ENCODE measurements at places on chromosomes 1 and 21. TPM values are rescaled to one million over a fixed set of nuclear protein-coding genes. Genes with fewer than 3 reads are reported as not detected.

- DNase-seq, result peak; percentile 32
These were observed 75.8 kb downstream of the FHAD1 start for GRCh38 chr1:15322648-15323350.

GRCh38 chr1:201215531-201216357 lies 25.1 kb downstream of the IGFN1 start:
- peak; percentile 36 for DNase-seq

DNA sequence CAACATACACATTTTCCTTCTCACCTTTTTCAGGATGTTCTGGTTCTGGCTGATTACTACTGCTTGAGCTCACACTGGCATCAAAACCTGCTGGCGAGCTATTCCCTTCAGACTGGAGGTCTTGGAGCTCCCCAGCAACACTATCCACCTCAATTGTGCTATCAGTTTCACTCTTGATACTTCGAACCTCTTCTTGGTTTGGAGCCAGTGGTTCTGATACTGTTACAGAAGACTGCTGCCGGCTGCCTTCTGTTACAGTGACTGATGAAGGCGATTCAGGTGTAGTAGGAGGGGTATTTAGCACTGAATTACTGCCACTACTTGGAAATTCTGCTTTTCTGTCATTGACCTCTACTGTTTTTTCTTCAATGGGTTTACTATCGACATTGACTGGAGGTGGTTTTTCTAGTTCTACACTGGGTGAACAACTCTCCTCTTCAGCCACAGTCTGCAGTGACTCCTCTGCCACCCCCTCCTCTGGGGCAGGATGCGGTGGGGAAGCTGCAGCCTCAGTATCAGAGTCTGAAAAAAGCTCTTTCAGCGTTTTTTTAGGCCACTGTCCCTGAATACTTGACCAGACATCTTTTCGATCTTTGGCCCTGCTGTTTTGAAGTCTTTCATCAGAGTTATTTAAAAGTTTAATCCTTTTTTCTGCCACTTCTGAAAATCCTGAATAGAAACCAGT lies 20.7 kb upstream of the RBM34 start:
- DNase-seq, result no peak

The CD2 gene
- not detected for total RNA-seq

The SH3BGR gene
- 5.2 TPM for total RNA-seq

The DNAJC6 gene
- 0.06 TPM for total RNA-seq

DNA sequence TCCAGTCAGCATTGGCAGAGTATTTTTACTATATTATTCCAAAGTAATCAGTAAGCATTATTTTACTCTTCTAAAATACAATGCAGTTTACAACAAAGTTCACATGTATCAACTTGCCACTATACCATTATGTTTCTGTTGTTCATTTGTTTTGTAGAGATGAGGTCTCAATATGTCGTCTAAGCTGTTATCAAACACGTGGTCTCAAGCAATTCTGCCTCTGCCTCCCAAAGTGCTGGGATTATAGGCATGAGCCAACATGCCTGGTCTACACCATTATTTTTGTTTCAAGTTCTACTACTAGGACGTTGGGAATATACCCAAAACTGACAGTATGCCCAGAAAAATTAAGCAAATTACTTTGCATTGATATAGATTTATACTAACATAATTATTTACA lies 19.8 kb downstream of the FAF1 start:
- no peak for DNase-seq

- no peak for DNase-seq
These were observed 93.6 kb downstream of the OLFML2B start for GRCh38 chr1:161930064-161930463.

DNA sequence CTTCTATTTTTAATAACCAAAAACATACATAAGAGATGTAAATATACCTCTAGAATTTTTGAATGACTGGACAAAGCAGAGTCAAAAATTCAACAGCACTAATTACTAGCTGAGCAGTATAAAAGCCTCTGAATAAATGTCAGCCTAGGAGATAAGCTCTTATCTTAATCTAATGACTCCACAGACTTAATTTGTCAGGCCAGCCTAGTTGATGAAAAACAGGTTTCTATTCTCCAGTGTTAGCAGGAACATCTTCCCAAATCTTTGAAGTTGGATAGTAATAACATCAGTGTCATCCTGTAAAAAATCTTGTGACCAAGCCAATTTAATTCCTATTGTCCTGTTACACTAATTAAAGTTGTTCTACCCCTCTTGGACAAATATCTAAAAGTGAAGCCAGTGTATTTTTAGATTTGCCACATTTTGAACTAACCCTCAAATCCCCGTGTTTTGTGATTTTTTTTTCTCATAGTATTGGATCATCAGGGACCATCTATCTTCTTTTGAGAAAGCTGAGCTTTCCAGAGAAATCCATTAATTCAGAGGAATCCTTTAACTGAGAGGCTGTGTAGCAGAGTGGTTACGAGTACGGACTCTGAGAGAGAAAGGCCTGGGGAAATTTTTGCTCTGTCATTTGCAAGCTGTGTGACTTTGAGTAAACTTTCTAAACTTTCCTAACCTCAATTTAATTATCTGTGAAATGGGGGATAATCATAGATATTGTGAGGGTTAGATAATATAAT lies 41.2 kb downstream of the LMO4 start:
- no peak for DNase-seq

The GSTM2 gene
- total RNA-seq, result 19.3 TPM

- DNase-seq, result no peak
These were observed 77.5 kb upstream of the DNAJC6 start for GRCh38 chr1:65231718-65232330.

DNA sequence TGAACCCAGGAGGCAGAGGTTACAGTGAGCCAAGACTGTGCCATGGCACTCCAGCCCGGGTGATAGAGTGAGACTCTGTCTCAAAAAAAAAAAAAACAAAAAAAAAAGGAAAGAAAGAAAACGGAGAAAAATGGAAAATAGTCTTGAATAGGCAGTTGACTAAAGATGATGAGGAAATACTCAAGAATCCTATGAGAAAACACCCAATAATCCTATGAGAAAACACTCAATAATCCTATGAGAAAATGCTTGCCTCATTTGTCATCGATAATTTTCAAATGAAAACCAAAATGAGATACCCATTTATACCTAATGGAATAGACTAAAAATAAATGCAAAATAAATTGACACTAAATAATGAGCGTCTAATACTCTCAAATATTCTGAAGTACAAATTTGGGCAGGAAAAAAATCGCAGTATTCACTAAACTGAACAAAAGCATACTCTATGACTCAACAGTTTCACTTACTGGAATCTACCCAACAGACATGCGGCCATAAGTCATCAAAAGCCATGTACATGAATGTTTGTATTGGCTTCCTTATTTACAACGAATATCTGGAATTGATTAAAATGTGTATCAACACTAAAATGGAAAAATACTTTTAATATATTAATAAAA lies 733.9 kb upstream of the CHRM3 start:
- DNase-seq, result no peak

DNA sequence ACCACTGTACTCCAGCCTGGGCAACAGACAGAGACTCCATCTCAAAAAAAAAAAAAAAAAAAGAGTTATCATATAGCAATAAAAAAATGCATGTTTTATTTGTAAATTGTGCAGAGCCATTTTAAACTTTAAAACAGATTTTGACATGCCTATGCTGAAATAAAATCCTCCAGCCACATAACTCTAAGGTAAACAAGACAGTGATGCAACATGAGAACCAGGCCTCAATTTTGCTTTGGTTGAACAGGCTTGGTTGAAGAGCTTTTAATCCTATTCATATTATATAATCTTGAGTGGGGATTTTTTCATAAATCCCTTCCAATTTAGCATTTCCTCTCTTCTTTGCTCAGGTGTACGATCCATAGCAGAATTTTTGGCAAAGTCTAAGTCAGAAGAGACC lies 26.1 kb downstream of the ARMH1 start:
- no peak for DNase-seq

DNA sequence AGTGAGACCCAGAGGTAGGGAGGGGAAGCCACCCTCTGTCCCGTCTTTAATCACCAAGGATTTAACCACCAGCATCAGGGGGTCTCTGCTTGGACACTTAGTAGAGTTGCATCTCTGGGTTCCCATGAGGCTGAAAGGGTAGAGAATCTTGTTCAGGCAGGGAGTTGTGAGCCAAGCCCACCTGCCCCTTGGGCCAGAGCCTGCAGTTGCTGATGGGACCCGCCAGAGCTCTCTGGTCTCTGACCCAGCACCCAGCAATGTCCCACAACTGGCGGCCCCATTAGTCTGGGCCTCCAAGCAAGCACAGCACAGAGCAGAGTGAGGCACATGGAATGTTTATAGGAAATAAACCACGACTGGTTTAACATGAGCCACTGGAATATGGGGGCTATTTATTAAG lies 166.3 kb downstream of the TRIM33 start:
- no peak for DNase-seq

DNA sequence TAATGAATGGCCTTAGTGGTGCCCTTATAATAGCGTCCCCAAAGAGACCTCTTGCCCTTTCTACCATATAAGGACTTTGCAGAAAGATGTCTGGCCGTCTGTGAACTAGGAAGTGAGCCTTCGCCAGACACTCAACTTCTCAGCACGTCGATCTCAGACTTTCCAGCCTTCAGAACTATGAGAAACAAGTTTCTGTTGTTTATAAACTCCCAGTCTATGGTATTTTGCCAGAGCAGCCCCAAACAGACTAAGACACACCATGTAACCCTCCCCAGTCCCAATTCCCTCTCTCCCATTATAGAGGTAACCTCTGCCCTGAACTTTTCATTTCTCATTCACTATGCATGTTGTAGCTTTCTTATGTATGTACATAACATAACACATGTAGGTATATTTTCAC lies 55.7 kb downstream of the NID1 start:
- no peak for DNase-seq

The WARS2 gene
- total RNA-seq, result 17.6 TPM

The ITLN1 gene
- total RNA-seq, result not detected

GRCh38 chr1:155324717-155325602 lies 4.3 kb downstream of the RUSC1 start:
- DNase-seq, result peak; percentile 76

The MYOG gene
- total RNA-seq, result not detected

DNA sequence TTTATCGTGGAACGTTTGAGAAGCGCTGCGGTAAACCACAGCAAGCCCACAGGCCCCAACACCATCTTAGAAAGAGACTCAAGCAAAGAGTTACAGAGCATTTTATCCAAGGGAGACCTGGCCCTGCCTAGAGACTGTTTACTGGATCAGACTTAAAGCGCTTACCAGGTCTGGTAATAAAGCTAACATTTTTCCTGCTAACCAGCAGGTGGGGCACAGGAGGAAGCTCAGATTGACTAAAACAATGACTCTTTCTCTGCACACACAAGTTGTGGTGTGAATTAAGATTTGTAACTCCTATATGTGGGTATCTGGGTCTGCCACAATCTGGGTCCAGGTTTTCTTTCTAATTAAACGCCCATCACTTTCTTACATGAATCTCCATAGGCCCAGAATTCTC lies 136.5 kb upstream of the ETS2 start:
- no peak for DNase-seq

DNA sequence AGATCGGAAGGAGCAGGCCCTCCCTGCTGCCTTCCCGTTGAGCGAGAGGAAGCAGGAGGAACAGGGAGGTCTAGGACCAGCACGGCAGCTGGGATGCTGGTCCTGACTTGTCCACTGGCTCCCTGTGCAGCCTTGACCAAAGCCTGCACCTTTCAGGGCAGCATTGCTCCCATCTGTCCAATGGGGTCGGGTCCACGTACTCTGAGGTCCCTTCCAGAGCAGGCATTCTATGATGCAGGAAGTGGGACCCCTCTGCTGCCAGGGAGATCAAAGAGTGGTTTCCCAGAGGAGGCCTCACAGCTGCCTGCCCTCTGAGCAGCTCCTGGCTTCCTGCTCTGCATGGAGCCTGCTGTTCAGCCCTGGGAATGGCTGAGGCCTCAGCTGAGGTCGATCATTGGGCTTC lies 21.7 kb upstream of the ZNF362 start:
- no peak for DNase-seq

DNA sequence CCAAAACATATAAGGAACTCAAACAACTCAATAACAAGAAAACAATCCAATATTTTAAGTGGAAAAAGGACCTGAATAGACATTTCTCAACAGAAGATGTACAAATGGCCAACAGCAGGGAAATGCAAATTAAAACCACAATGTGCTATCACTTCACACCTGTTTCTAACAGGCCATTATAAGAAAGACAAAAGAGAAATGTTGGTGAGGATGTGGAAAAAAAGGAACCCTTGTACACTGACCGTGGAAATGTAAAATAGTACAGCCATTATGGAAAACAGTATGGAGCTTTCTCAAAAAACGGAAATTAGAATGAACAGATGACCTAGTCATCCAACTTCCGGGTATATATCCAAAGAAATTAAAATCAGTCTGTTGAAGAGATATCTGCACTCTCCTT lies 37.8 kb upstream of the CD2 start:
- no peak for DNase-seq

The FTCD gene
- total RNA-seq, result not detected

DNA sequence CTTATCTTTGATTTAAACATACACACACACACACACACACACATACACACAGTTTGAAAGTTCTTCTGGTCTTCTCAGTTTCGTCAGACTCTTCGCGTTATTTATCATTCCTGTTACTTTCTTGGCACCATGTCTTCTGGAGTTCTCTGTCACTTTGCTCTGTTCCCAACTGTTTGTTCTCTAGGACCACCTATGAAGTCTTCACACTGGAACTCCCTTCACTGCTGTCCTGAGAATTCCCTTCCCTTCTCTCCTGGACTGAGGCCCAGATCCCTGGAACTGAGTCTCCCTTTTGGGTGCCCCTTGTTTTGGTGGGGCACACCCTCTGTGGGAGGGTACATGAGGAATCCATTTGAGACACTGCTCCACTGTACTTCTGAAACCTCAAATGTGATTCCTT lies 30.5 kb downstream of the ALG14 start:
- peak; percentile 76 for DNase-seq

- no peak for DNase-seq
These were observed 199.0 kb downstream of the RPS6KC1 start for GRCh38 chr1:213250041-213250440.

GRCh38 chr1:83846138-83846537 lies 152.8 kb downstream of the TTLL7 start:
- no peak for DNase-seq

The DCST1 gene
- total RNA-seq, result not detected

The ITLN2 gene
- not detected for total RNA-seq

GRCh38 chr1:110786802-110787327 lies 86.1 kb upstream of the CD53 start:
- DNase-seq, result no peak

GRCh38 chr21:34530261-34530660 lies 18.3 kb upstream of the KCNE1 start:
- DNase-seq, result no peak

The LRRC42 gene
- 39.9 TPM for total RNA-seq

The FCN3 gene
- not detected for total RNA-seq

- DNase-seq, result no peak
These were observed 114.1 kb downstream of the RNF220 start for GRCh38 chr1:44519035-44519676.

DNA sequence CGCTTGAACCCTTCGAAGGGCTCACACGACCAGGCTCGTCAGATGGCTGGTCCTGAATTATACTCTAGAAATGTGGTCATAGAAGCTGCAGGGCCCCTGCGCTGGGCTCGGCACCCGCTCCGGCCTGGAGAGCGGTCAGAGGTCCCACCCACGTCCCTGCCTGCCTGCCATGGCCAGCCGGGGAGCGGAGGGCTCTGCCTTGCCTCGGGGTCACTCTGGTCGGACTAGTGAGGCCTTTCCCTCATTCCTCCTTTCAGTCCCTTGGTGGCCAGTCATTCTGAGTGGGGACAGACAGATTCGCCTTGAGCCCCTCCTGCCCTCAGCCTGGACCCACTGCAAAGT lies 529 bp upstream of the MARCKSL1 start:
- no peak for DNase-seq

GRCh38 chr1:13560541-13560940 lies 23.1 kb upstream of the PDPN start:
- DNase-seq, result no peak

- DNase-seq, result no peak
These were observed 49.4 kb downstream of the HSD3B1 start for GRCh38 chr1:119556423-119556822.

The CLCA4 gene
- not detected for total RNA-seq
